ENCODE measurements at places on chromosomes 13 and 19.
A peak's percentile ranks its signal among the peaks of the same experiment; 100 is the strongest.

GRCh38 chr19:45103156-45103507 lies 10.2 kb downstream of the PPP1R37 start:
- no peak for DNase-seq

- DNase-seq, result no peak
Measured at GRCh38 chr13:32150794-32151193, 119.2 kb downstream of the FRY start.

GRCh38 chr13:98317573-98318171 lies 140.6 kb upstream of the RNF113B start:
- DNase-seq, result no peak

GRCh38 chr19:32674153-32674930 lies 638 bp downstream of the ANKRD27 start:
- peak; percentile 51 for DNase-seq

DNA sequence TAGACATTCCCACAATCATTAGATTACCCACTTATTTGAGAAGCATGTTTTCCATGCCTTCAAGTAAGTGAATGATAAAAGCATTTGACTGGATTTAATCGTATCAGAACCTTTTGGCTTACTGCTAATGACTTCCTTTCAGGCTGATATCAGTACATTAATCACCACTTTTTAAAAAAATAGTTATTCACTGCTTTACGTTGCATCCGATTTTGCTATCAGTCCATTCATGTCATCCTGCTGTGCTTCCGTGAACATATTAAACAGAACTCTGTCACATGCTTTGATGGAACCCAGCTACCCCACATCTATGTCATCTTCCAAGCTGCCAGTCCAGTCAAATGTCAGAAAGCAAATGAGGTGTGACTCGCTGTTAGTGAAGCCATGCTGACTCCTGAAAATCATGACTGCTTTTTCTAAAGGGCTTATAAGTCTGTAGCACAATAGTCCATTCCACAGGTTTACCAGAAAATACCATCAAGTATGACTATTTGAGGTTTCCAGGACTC lies 440.9 kb downstream of the IRS2 start:
- no peak for DNase-seq

- DNase-seq, result no peak
Measured at GRCh38 chr19:37160153-37160552, 12.3 kb downstream of the ZNF585A start.

GRCh38 chr13:106917673-106918556 lies 350.0 kb upstream of the ARGLU1 start:
- no peak for DNase-seq

DNA sequence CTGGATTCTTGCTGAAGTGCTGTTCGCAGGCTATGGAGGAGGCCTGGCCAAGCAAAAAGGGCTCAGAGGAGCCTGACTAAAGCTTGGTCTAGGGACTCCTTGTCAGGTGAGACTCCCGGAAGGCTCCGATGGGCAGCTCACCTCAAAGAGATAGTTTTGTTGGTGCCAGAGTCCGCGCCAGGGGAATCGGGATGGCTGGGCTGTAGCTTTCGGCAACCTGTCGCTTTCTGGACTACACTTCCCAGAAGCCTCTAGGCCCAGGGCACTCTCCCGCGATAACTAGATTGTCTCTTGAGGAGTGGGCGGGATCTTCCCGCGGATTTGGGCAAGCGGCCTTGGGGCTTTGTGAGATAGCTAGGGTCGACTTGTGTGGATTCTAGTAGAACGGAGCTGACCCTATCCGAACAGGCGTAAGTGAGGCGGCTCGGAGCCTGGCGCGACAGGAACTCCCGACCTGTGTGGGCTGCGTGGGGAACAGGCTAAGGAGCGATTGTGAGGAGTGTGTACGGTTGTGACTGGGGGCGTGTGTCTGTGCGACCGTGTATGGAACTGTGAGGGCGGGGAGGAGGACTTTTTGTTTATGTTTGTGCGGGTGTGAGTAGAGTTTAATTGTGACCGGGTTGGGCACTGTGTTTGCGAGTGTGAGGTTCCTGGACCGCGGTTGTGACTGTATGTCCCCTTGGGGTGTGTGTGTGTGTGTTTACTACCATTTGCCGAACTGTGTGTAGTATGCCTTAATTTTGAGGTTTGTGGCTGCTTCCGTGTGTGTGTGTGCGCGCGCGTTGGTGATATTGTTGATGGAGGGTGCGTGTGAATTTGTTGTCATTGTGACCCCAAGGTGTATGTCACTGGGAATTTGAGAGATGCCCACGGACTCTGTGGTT lies at the start of gene ZNF345:
Gene ZNF345 (plus strand): TSS at position 318 of the 884 bp plus-strand sequence. CDS start 25,955 bp downstream, outside the sequence.
- no peak for DNase-seq

DNA sequence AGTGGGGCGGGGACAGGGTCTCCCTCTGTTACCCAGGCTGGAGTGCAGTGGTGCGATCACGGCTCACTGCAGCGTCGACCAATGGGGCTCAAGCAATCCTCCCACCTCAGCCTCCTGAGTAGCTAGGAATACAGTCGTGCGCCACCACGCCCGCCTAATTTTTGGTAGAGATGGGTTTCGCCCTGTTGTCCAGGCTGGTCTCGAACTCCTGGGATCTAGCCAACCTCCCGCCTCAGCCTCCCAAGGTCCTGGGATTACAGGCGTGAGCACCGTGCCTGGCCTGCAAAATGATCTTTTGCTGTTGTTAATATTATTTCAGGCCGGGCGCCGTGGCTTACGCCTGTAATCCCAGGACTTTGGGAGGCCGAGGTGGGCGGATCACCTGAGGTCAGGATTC lies 621 bp upstream of the TGDS start:
- no peak for DNase-seq

DNA sequence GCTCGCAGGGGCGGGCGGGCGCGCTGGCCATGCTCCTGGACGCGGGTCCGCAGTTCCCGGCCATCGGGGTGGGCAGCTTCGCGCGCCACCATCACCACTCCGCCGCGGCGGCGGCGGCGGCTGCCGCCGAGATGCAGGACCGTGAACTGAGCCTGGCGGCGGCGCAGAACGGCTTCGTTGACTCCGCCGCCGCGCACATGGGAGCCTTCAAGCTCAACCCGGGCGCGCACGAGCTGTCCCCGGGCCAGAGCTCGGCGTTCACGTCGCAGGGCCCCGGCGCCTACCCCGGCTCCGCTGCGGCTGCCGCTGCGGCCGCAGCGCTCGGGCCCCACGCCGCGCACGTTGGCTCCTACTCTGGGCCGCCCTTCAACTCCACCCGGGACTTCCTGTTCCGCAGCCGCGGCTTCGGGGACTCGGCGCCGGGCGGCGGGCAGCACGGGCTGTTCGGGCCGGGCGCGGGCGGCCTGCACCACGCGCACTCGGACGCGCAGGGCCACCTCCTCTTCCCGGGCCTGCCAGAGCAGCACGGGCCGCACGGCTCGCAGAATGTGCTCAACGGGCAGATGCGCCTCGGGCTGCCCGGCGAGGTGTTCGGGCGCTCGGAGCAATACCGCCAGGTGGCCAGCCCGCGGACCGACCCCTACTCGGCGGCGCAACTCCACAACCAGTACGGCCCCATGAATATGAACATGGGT lies 599 bp downstream of the ZIC2 start:
- DNase-seq, result no peak

DNA sequence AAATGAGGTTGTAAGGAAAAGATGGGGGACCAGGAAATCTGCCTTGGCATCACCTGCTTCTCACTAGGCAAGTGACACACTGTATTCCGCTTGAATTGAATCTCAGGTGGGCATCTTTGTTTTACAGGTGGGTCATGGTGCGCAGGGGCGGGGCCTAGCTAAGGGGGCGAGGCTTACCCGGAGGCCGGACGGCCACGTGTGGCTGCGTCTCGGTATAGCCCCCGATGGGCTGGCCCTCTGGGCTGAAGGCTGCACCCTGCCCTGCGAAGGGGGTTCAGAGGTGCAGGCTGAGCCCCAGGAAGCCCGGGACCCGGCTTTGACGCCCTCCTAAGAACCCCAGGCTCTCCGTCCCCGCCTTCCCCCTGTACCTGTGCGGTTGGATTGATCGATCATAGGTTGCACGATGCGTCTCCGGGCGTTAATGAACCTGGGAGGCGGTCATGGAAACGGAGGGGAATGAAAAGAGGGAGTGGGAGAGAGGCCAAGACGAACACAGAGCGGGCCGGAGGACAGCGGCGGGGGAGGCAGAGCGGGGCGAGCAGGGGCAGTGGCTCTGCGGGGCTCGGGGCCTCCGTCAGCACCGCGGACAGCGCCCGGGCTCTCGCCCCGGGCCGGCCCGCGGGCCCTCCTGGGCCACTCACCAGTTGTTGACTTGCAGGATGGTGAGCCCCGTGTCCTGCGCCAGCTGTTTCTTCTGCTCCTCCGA lies 12.5 kb downstream of the MEIS3 start:
- no peak for DNase-seq

- no peak for DNase-seq
Measured at GRCh38 chr19:19652482-19653295, 9.2 kb upstream of the GMIP start.

Measured in NK-92 treated with Interleukin-12 subunit alpha and Interleukin-12 subunit beta, amount 100 ng/mL, for 24 hours (cell line).